ENCODE measurements at places on chromosomes 3 and 15.

GRCh38 chr3:85594676-85595075 is 635.9 kb downstream of the CADM2 start:
- no peak for DNase-seq

DNA sequence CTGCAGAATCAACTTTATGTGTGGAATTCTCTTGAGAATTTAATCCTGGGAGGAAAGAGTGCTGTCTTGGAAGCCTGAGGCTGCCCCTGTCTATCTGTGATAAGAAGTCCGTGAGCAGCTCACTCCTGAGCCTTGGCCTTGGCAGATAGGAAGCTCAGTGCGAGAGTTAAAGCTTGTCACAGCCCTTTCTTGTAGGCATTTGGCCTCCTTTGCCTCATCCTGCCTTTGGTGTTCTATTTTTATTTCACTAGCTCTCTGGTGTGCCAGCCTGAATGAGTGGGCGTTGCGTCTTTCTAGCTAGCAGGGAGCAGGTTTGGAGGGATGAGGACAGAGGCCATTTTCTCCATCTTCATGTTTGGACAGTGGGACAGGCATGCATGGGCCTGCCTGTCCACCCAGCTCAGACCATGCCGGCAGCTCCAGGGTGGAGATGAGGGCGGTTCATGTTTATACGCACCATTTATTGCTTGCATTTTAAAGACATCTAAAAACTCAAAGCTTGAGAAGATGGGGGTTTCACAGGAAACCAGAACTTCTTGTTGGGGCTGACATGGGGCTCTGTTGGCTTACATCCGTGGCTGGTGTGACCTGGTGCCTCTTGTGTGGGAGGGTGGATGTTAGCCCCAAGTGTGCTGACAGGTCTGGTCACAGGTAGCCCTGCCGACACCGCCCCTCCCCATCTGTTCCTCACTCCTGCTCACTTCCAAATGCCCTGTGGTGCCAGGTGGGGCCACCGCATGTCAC is 29.8 kb downstream of the IRAK2 start:
- DNase-seq = peak; percentile 78

- DNase-seq = no peak
Observed at GRCh38 chr3:30630238-30631030, 24.0 kb downstream of the TGFBR2 start.

DNA sequence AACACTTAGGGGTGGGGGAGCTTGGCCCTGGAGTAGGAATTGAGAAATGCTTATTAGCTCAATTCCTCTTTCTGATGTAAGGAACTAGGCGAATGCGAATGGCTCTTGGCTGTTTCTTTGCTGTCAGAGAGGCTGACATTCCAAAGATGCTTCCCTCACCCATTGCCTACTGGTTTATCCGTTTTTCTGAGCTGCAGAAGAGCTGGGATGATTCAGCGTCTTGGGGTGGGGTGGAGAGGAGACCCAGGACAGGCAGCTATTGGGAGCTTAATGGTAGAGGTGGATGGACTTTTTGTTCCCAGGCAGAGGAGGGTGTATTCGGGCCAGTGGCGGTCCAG is 9.8 kb downstream of the PLEKHO2 start:
- no peak for DNase-seq

GRCh38 chr3:40869939-40870338 is 329.4 kb upstream of the CTNNB1 start:
- DNase-seq = no peak

GRCh38 chr3:157920822-157921700 is 185.2 kb downstream of the SHOX2 start:
- no peak for DNase-seq

- no peak for DNase-seq
Observed at GRCh38 chr3:154188437-154188836, 67.2 kb downstream of the ARHGEF26 start.

- no peak for DNase-seq
Observed at GRCh38 chr3:101466465-101467309, 46.3 kb downstream of the SENP7 start.

GRCh38 chr3:188194332-188194731 is 40.4 kb downstream of the LPP start:
- no peak for DNase-seq

DNA sequence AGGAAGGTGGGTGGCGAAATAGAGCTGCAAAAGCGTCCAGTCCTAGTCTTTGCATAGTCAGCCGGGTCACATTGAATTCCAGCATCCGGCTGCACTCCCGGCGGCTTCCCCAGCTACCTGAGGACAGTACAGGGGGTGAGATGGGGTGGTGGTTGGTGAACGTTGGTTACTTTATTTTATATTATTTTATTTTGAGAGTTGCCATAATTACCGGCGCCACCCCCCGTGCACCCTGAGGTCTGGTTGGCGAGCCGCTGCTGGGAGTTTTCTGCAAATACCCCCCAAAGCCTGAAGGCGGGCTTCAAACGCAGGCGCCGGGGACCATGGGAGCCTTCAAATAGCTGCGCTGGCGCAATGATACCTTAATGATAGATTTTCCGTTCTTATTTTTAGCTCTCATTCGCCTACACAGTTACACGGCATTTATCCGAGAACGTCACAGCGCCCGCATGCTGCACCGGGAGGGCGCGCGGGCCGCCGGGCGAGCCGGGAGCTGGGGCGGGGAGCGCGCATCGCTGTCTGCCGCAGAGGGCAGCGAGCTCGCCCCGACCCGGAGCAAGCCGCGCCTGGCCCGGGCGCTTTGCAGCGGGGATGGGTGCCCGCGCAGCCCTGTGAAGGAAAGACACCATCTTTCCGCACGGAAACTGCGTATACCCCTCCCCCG is 756 bp upstream of the RASGRF1 start:
- DNase-seq = no peak

DNA sequence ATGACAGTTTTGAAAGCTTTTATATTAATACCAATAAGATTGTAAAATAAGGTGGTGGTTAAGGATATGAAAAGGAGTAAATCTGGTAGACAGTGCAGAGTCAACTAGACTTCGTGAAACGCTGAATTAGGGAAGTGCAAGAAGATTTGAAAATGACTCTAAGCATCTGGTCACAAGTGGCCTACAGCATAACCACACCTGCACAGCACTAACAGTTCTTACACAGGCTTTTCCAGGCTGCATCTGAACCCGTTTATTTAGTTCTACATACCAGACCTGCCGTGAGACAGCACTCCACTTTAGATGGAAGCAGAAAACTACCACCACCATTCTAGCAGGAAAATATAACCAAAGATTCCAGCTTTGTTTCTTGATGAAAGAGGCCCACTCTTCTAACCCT is 1.9 kb downstream of the DMXL2 start:
- DNase-seq = peak; percentile 3

- DNase-seq = no peak
Observed at GRCh38 chr15:44734839-44735481, 1.4 kb upstream of the TRIM69 start.

GRCh38 chr15:68620721-68621527 is 42.1 kb downstream of the CORO2B start:
- no peak for DNase-seq

GRCh38 chr15:85312486-85312885 is 67.9 kb upstream of the AKAP13 start:
- no peak for DNase-seq

DNA sequence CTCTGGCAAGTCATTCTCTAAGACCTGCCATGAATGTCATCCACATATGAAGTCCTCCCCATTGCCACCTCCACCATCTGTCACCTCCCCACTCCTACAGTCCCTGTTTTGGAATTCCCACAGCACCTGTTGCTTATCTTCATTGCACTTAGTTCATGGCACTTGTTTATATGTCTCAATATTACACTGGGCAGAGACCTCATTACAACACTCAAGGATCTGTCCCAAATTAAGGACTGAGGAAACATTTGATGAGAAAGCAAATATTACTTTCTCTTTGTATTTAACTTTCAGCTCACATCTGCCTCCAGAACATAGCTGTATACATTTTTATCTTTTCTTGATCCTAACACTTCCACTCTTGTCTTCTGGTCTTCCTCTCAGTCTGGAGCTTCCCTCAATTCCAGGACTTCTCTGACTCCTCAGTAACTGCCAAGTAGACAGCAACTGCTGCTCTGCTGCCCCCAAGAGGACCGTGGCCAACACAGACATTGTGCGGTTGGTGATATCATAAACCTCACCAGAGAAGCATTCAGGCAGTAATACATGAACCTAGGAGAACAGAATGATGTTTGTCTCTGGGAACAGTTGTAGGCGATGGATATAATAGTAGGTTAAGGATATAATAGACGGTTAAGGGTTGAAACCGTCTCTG is 45.0 kb upstream of the FGF12 start:
- no peak for DNase-seq

GRCh38 chr15:90931828-90932659 is at the start of gene HDDC3:
Gene HDDC3, minus strand, starts transcription at chr15:90932549. Its CDS starts 9 bp downstream, at chr15:90932540.
- DNase-seq = peak; percentile 92

DNA sequence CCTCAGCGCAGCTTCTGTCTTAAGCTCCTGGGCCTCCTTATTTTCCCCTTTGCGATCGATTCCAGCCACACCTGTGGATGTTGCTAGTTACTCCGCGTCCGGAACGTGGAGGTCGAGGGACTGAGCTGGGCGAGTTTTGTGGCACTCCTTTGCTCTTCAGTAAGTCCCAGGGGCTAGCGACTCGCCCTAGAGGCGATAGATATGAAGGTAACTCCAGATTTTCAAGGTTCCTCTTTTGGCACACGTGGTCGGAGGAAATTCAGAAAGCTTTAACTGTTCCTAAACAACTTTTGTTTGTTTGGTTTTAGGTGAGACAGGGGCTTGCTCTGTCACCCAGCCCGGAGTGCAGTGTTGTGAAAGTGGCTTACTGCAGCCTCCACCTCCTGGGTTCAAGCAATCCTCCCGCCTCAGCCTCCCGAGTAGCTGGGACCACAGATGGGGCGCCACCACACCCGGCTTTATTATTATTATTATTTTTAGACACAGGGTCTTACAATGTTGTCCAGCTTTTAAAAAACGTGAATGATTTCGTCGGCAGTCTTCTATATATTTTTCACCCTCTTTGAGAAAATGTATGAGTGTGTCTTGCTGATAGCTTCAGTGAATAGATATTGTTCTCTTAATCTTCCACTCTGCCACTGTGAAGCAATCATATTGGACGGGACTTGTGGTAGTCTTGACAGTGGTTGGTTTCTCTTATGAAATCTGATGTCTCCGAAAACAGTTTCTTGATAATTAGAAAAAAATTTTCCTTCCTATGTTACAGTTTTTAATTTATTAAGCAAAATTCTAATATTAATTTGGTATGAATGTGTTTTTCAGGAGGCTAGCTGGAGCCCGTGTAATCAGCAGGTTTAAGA is 785 bp downstream of the MFSD1 start:
- no peak for DNase-seq

GRCh38 chr3:63940389-63940757 is 28.2 kb upstream of the SCAANT1 start:
- DNase-seq = no peak

DNA sequence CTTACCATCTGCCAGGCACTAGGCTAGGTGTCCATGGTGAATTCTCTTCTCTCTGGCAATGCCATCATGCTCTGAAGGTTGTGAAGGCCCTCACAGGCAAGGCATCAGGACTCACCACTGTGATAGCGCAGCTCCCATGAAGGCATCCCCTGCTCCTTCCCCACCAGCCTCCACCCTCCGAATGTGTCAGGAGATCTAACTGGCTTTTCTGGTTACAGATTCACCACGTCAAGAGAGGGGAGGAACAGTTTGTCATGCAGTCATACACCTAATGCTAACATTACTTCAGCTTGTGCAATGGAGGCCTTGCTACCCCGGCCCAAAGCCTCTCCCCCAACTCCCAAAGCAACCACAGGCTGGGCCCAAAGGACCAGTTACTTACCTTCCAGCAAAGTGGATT is 8.9 kb upstream of the CMTM8 start:
- no peak for DNase-seq

DNA sequence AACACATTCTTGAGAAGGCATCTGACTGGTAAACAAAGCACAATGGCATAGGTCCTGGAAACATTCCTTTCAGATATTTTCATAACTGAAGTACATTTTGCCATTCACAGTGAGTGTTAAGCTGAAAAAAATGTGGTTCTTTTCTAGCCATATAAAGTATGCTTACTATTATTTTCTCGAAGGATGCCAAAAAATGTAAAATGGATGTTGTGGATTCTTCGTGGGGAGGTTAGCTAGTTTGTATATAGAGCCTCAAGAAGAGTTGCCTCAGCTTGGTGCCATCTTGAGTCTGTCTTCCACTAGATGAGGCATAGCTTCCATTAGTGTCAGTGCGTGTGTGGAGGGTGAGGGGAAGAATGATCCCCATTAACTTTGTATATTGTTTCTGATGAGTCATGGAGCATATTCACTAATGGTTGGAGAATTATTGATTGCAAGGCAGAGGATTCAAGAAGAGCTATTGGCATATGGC is 4.1 kb downstream of the MBNL1 start:
- no peak for DNase-seq

- DNase-seq = no peak
Observed at GRCh38 chr15:67176195-67176971, 78.1 kb downstream of the AAGAB start.

GRCh38 chr15:97234851-97235610 is 725.5 kb upstream of the ARRDC4 start:
- DNase-seq = no peak

GRCh38 chr3:49270156-49270500 is 6.9 kb downstream of the C3orf62 start:
- DNase-seq = no peak
